ENCODE measurements at places on chromosomes 16 and 17.

DNA sequence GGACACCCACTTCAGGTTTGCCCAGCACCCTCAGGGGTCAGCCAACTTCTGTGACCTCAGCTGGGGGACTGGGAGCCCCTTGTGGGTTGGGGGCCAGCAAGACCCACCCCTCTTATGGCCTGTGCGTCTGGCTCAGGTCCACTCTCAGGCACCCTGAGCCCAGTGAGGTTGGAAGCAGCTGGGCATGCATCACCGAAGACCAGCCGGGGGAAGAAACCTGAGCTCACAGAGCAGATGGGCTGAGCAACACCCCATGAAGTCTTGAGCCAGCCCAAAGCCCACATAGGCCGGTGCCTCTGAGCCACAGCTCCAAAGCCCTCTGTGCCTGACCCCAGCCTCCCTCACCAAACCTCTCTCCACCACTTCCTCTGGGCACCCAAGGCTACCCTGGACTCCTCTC lies 166.7 kb downstream of the RBFOX3 start:
- no peak for DNase-seq

DNA sequence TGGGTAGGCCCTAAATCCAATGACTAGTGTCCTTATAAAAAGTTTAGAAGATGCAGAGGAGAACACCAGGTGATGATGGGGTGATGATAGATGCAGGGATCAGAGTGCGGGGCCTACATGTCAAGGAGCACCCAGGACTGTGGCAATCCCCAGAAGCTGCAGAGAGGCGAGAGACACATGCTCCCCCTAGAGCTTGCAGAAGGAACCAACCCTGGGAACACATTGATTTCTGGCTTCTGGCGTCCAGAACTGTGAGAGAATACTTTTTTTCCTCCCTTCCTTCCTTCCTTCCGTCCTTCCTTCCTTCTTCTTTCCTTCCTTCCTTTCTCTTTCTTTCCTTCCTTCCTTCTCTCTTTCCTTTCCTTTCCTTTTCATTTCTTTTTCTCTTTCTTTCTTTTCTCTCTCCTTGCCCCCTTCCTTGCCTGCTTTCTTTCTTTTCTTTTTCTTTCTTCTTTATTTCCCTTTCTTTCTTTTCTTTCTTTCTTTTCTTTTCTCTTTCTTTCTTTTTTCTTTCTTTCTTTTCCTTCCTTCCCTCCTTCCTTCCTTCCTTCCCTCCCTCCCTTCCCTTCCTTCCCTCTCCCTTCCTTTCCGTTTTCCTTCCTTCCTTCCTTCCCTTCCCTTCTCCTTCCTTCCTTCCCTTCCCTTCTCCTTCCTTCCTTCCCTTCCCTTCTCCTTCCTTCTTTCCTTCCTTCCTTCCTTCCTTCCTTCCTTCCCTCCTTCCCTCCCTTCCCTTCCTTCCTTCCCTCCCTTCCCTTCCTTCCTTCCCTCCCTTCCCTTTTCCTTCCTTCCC lies 134.3 kb downstream of the HAPSTR1 start:
- no peak for DNase-seq

GRCh38 chr17:13337864-13338371 lies 263.8 kb downstream of the HS3ST3A1 start:
- DNase-seq = peak; percentile 13

DNA sequence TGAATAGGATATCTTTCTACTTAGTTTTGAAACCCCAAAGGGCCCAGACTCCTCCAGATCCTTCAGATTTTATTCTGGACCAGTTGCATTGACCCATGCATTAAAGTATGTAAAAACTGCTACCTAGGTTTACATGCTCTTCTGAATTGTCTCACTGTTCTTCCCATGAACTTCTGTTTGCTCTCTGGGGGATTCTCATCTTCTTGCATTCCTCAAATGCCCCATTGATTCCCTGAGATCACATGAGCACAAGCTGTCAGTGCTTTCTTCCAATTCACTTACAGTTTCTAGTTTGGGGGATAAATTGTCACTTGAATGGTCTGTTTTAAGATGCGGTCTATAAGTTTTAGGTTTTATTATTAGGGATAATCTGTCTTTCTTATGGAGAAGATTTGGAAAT lies 188.9 kb upstream of the KIF2B start:
- DNase-seq = no peak

DNA sequence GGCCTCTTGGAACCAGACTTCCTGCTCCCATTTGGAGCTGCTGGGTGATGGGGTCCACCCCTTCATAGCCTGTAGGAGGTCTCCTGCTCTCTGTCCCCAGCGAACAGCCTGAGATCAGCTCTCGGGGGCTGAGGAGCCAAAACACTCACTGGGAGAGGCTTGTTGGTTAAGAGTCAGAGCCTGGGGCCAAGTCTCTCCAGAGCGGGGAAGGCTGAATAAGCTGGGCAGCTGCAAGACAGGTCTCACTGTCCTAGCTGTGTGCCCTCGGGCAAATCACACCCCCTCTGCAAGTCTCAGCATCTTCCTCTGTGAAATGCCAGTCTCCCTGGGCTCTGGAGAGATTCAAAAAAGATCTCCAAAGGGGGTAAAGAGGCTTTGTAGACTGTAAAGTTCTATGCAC lies 174.6 kb downstream of the WSCD1 start:
- no peak for DNase-seq

- DNase-seq = no peak
Observed at GRCh38 chr17:79814127-79814973, 17.5 kb upstream of the CBX8 start.

Data from CD4-positive, alpha-beta T cell treated with Interleukin-2 at 100 ng/mL for 4 hours (primary cell).